ENCODE measurements at places on chromosomes 5 and 9. TPM values are rescaled to one million over a fixed set of nuclear protein-coding genes. Genes with fewer than 3 reads are reported as not detected.

- no peak for DNase-seq
These were observed 125.2 kb upstream of the SMIM23 start for GRCh38 chr5:171660434-171660833.

DNA sequence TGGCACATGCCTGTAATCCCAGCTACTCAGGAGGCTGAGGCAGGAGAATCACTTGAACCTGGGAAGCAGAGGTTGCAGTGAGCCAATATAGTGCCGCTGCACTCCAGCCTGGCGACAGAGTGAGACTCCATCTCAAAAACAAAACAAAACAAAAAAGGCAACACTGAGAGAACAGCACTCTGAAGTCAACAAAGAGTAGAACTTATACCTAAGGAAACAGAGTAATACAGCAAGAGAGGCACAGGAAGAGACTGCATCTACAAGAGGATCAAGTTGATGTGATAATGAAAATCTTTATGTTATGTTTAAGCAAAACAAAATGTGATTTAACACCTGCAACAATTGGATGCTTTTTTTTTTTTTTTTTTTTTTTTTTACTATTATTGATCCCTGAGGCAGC, 33.1 kb downstream of the FYB1 start:
- DNase-seq, result no peak

DNA sequence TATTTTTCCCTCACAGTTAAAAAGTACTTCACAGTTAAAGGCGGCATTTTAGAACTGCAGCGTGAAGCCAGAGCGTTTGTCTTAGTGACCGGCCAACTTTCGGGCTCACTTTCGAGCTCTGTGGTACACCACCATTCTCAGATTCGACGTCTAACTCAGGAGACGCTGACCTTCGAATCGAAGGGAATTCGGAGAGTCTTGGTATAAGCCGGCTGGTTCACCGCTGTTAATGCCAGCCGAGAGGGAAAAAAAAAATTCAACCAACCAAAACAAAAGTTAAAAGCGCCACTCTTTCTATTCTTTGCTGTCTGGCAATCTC, 544 bp upstream of the SNX24 start:
- no peak for DNase-seq

DNA sequence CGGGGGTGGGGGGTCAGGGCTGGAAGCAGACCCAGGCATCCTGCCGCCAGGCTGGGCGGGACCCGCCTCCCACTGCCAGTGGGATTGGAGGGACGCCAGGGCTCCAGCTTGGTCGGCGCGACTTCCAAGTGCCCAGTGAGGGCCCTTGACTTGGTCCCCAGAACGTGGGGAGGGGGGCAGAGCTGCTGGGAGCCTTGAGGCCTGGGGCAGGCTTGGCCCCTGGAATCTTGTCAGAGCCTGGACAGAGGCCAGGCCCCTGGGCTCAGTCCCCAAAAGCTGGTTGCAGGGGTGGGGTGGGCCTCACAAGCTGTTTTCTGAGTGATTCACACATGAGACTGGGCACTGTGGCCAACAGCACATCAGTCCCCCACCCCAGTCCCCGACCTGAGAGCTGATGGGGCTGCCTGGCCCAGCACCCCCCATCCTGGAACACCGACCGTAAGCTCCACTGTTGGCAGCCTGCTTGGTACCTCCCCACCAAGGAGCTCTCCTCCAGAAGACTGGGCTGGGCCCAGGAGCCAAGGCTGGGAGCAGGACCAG, 526 bp downstream of the CLIC3 start:
- DNase-seq, result no peak

DNA sequence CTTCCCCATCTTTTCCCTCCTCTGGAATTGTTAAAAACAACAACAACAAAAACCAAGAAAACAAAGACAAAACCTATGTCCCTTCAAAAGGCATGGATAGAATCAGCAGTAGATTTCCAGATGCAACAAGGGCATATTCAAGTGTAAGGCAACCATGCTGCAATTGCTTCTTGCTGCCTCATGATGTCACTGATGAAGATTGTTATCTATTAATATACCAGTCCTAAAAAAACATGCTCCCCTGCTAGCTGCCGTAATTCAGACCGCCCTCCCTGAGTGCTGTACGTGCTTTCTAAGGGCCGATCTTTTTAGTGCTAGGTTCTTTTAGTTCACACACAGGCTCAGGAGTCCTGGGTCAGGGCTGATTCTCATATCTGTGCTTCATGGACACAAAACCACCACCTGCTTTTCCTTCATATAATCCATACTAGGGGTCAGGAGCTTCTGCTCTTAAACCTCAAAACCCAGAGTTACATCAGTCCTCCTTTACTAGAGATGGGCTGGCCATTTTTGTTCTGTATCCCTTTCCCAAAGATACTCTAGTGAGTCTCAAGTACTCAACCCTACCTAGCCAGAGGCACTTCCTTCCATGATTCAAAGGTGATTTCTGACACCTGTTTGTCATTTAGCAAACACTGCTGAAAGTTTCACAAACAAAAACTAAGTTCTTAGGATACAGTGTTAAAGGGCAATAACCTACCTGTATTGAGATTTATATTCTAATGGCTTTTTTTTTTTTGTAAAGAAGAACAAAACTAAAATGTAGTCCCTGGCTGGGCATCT, 82.1 kb downstream of the GIN1 start:
- DNase-seq, result no peak

GRCh38 chr9:136634904-136635303, 27.8 kb upstream of the EGFL7 start:
- no peak for DNase-seq

- DNase-seq, result no peak
These were observed 247.3 kb downstream of the MAN2A1 start for GRCh38 chr5:109936996-109937395.

DNA sequence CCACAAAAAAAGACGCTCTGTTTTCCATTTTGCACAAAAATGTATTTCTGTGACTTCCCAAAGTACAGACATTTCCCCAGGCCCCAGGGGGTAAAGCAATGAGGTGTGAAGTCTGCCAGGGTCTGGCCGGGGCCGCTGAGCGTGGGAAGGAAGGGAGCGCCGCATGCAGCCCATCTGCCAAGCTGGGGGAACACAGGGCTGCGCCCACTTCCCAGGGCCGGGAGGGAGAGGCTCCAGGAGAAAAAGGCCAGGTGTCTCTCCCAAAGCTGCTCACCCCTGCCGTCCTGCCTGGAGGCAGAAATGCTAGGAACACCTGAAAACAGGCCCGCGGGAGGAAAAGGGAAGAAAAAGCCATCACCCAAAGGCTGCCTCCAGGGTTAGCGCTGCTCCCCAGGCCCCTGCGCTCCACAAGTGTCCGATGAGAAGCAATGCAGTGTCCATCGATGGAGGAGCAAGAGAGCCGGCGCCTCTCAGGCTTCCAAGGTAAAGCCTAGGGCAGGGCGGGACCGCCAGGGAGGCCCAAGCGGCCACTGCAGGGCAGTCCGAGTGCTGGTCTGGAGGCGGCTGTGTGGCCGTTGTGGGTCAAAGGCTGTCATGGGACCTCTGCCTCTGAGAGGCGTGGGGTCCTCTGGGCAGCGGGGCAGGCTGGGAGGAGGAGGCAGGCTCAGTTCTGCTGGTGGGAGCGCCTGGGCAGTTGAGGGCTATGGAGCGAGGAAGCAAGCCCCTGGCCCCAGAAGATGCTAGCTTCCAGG, 6.0 kb upstream of the ZDHHC12 start:
- no peak for DNase-seq

- no peak for DNase-seq
These were observed 181.2 kb downstream of the GLIS3 start for GRCh38 chr9:4118666-4119065.

GRCh38 chr5:50328193-50328729, 112.8 kb downstream of the EMB start:
- no peak for DNase-seq

GRCh38 chr9:80789831-80790230, 899.5 kb downstream of the TLE1 start:
- DNase-seq, result no peak

GRCh38 chr5:74581988-74582365, 58.6 kb downstream of the ENC1 start:
- no peak for DNase-seq

- DNase-seq, result no peak
These were observed 68.4 kb upstream of the RPS23 start for GRCh38 chr5:82346399-82347165.

- no peak for DNase-seq
These were observed 115.1 kb downstream of the PCSK1 start for GRCh38 chr5:96317945-96318344.

DNA sequence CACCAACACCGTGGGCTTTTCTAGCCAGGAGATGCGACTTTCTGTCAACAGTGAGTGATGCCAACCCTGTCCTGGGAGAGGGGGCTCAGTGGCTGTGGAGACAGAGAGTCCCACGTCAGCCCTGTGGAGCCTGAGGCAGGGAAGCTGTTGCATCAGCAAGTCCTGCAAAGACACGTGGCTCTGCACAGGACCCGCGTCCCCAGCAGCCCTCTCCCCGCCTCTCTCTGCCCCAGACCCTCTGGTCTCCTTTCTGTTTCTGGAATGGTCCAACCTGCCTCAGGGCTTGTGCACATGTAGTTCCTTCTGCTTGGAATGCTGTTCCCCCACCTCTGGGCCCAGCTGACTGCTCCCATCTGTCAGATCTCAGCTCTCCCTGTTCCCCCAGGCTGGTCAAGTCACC, 60.4 kb downstream of the HMCN2 start:
- DNase-seq, result no peak

- no peak for DNase-seq
These were observed 937.2 kb upstream of the DMAC1 start for GRCh38 chr9:8736805-8737204.

- no peak for DNase-seq
These were observed 34.6 kb upstream of the IPPK start for GRCh38 chr9:92704528-92704927.

DNA sequence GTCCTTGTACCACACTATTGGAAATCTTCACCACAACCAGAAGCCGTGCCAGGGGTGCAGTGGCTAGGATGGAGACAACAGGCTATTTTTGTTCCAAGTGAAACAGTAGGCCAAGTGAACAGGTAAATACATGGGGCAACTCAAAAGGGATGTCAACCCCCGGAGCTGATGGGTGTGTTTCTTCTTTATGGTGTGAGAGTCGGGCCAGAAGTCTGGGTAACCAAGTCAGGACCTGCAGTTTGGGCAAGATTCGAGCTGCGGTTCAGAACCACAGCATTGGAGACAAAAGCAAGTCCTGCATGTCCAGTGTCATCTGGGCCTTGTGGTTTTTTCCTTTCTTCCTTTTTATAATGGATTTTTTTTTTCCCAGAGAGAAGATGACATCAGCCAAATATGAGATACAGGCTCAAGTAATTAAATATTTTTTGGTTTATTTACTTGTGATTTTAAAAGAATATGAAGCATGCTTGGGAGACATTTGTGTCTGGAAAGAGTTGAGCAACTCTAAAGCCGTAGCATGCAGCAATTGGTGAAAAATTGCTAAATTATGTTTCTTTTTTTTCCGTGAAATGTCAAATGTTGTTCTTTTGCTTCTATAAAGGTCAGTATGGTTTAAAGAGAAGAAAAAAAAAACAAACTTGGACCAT, 261.6 kb downstream of the ARRDC3 start:
- no peak for DNase-seq

DNA sequence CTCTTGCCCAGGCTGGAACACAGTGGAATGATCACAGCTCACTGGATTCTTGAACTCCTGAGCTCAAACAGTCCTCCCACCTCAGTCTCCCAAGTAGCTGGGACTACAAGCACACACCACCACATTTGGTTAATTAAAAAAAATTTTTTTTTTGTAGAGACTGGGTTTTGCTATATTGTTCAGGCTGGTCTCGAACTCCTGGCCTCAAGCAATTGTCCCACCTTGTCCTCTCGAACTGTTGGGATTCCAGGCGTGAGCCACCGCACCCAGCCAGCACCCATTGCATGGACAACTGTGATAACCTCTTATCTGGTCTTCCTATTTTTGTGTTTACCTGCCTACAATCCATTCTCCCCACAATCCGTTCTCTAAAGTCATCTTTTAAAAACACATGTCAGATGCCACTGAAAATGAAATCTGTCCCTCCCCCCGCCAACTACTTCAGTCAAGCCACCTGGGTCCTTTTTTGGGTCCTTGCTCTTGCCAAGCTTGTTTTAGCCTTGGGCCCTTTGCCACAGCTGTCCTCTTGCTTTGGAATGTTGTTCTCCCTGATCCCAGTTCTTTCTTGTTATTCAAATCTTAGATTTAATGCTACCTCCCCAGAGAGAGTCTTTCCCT, 250.5 kb downstream of the PIK3R1 start:
- no peak for DNase-seq

The TXNDC8 gene
- not detected for total RNA-seq

The COL15A1 gene
- total RNA-seq, result 5.8 TPM

The F12 gene
- total RNA-seq, result 4.3 TPM

The PTAR1 gene
- total RNA-seq, result 47.5 TPM

The ARPC5L gene
- total RNA-seq, result 36.8 TPM

The ZFYVE16 gene
- total RNA-seq, result 24.4 TPM

The PLK2 gene
- 951 TPM for total RNA-seq

The HTR4 gene
- not detected for total RNA-seq
